ENCODE measurements at places on chromosomes 16 and 17.
A peak's percentile ranks its signal among the peaks of the same experiment; 100 is the strongest.

GRCh38 chr17:15744885-15745284 is 12.8 kb downstream of the TBC1D26 start:
- H3K27ac ChIP-seq = no peak overlapping the region
- no peaks in the 10 kb centered on the region for H3K27me3 ChIP-seq
- peaks cover 4% of the 10 kb centered on the region for H3K4me1 ChIP-seq
- no peak overlapping the region for H3K4me3 ChIP-seq

GRCh38 chr16:56450275-56450985 is 702 bp downstream of the NUDT21 start:
- H3K4me1 ChIP-seq = peaks cover 20% of the 10 kb centered on the region
- no peak for DNase-seq
- no peaks in the 10 kb centered on the region for H3K27me3 ChIP-seq
- H3K27ac ChIP-seq = peak overlapping the region; percentile 82
- H3K4me3 ChIP-seq = peak overlapping the region; percentile 87

DNA sequence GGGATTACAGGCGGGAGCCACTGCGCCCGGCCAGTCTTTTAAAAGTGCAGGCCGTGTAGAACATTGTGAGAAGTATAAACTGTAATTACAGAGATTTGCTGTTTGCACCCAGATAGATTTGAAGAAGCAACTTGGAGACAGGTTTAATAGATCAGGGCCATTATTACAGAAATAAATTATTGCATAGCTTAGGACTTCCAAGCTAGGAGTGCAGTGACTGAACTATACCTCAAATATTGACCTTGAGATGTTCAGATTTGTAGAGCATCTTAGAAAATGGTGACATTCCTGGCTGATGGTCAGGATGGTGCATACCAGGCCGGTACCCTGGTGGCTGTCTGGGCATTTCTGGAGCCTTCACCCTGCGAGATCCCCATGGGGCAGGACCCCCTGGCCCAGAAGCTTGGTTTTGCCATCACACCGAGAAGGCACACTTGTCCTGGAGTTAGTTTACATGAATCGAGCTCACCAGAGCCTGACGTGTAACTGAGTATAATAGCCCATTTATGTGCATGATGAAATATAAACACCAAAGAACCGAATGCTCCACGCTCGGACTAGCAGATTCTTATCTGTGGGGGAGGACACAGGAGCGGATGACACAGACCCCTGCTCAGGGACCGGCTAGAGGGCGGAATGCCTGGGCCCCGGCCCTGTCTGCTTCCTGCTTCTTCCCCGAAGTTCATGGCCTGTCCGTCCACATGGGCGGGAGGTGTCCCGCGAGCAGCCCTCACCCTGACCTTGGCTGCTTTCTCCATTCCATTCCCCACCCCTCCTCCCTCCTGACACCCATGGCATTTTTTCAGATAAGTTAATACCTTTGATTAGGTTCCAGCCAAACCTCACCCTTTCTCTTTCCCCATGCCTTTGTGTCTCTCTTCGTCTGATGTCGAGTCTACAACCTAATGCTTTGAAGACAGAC is 32.1 kb downstream of the CCDC40 start:
- H3K36me3 ChIP-seq = no peaks in the 10 kb centered on the region
- no peaks in the 10 kb centered on the region for H3K27me3 ChIP-seq
- no peak for DNase-seq
- peaks cover 11% of the 10 kb centered on the region for H3K4me1 ChIP-seq
- H3K4me3 ChIP-seq = no peak overlapping the region

- no peak for DNase-seq
- H3K4me1 ChIP-seq = peaks cover 64% of the 10 kb centered on the region
- no peak overlapping the region for H3K27ac ChIP-seq
- no peak overlapping the region for H3K4me3 ChIP-seq
- no peaks in the 10 kb centered on the region for H3K27me3 ChIP-seq
- H3K36me3 ChIP-seq = no peaks in the 10 kb centered on the region
Observed at GRCh38 chr16:66364959-66365306, 1.6 kb upstream of the CDH5 start.

DNA sequence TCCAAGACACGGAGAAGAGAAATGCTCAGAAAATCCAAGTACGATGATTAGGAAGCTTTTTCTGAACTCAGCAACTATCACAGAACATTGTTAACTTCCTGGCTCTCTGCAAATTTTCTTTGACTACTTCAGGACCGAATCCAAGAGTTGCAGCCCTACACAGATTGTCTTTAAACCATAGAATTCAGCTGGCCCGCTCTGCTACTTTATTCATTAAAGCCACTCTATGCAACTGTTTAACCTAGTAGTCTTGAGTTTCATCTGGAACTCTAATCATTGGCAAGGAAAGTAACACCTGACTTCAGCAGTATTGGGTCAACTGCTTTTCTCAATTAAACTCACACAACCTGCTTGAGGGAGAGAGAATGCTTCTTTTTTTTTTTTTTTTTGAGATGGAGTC is 210.1 kb downstream of the SLC39A11 start:
- H3K36me3 ChIP-seq = peaks cover 28% of the 10 kb centered on the region
- H3K4me1 ChIP-seq = no peaks in the 10 kb centered on the region
- no peak for DNase-seq
- H3K27ac ChIP-seq = no peak overlapping the region
- H3K4me3 ChIP-seq = no peak overlapping the region

DNA sequence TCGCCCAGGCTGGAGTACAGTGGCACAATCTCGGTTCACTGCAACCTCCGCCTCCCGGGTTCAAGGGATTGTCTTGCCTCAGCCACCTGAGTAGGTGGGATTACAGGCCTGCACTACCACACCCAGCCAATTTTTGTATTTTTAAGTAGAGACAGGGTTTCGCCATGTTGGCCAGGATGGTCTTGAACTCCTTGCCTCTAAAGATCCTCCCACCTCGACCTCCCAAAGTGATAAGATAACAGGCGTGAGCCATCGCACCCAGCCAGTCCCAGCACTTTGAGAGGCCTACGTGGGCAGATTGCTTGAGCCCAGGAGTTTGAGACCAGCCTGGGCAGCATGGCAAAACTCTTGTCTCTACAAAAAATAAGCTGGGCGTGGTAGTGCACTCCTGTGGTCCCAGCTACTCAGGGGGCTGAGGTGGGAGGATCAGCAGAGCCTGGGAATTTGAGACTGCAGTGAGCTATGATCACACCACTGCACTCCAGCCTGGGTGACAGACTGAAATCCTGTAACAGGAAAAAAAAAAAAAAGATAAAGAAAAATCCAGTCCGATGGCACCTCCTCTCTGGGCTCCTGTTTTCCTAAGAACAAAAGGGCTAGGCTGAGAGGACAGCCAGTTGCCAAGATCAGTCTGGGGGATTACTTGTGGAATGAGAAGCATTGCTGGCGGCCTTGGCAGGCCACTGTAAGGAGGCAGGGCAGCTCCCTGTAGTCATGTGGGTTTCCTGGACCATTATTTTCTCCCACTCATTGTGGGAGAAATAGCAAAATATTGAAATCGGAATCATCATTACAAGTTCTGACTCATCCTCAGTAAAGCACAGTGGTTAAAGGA is 3.0 kb upstream of the PIPOX start:
- H3K4me3 ChIP-seq = no peak overlapping the region
- no peak for DNase-seq
- peaks cover 31% of the 10 kb centered on the region for H3K27me3 ChIP-seq

DNA sequence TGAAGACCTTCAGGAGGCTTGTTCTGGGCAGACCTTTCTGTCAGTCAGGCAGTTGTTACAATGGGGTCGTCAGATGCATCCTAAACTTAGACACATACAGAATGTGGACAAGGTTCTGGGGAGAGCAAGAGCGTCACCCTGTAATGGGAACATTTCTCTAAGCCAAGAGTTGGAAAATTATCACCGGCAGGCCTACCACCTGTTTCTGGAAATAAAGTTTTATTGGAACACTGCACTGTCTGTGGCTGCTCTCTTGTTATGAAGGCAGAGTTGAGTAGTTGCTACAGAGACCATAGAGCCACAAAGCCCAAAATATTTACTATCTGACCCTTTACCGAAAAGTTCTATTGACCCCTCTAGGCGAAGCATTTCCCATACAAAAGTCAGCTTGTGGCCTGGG is 106.2 kb downstream of the CPPED1 start:
- H3K27me3 ChIP-seq = no peaks in the 10 kb centered on the region
- peaks cover 98% of the 10 kb centered on the region for H3K36me3 ChIP-seq
- no peak for DNase-seq

DNA sequence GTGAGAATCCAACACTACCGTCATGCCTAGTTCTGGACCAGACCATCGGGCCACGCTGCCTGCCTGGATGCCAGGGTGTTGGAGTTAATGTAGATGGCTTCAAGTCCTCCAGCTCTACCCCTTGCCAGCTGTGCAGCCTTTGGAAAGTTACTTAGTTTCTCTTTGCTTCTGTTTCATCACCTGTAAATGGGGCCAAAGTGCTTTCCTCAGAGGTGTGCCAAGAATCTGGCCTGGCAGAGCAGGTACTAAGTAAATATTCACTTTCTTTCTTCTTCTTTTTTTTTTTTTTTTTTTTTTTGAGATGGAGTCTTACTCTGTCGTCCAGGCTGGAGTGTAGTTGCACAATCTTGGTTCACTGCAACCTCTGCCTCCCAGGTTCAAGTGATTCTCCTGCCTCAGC is 159.5 kb upstream of the RPL38 start:
- DNase-seq = no peak
- H3K27me3 ChIP-seq = no peaks in the 10 kb centered on the region
- H3K27ac ChIP-seq = no peak overlapping the region
- H3K4me1 ChIP-seq = no peaks in the 10 kb centered on the region
- no peak overlapping the region for H3K4me3 ChIP-seq

DNA sequence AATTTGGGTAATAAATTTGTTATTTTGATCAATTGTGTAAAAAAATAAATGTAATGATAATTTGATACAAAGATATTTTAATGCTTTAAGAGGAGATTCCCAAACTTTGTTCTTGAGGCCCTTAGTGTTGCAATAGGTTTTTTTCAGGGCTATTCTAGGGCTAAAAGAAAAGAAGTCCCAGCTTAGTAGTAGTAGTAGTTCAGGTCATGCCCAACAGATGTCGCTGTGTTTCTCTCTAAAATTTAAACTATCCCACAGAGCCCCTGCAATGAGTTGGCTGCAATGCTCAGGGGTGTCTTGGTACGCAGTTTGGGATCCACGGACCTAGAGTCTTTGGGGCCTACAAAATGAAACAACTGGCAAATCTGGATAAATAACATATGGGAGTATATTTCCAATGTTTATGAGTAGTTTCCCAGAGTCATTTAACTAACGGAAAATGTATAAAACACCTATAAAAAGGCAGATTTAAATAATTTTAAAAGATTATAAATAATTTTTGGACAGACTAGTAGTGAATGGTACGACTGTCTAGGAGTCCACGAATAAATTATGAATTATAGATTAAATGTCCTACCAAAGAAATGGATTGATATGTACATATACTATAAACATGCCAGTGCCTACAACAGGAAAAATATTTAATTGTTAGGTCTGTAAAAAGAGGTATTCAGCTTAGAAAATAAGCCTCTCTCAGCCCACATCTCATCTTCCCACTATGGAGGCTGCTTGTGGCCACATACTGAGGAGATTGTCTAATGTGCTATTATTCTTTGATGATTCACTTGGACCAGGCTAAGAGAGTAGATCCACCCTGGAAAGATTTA is 228.5 kb upstream of the PMFBP1 start:
- DNase-seq = peak; percentile 45
- H3K27ac ChIP-seq = no peak overlapping the region
- no peaks in the 10 kb centered on the region for H3K27me3 ChIP-seq
- no peaks in the 10 kb centered on the region for H3K36me3 ChIP-seq

GRCh38 chr16:13909872-13910303 is 10.1 kb upstream of the ERCC4 start:
- no peaks in the 10 kb centered on the region for H3K36me3 ChIP-seq
- no peak overlapping the region for H3K4me3 ChIP-seq
- H3K27me3 ChIP-seq = peaks cover 2% of the 10 kb centered on the region
- no peak for DNase-seq
- H3K27ac ChIP-seq = no peak overlapping the region

GRCh38 chr17:48647103-48647962 is 21.2 kb upstream of the HOXB9 start:
- peaks cover 18% of the 10 kb centered on the region for H3K4me1 ChIP-seq
- peak overlapping the region; percentile 72 for H3K4me3 ChIP-seq
- DNase-seq = no peak

DNA sequence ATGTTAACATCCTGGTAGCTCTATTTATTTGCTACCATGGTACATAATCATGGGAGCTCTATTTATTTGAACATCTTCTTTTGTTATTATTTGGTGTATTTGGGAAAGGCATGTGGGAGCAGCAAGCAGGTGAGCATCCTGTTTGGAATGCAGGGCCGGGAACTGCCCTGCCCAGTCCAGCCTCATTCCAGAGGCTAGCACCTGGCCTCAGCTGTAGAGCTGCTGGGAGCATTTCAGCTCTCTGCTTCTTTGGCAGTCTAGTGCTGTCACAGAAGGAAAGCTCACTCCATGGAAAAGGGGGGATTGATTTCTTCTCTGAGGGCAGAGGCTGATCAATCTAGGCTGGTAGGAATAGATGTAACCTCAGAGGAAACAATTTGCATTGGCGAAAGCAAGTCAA is 112.5 kb downstream of the WWOX start:
- H3K4me3 ChIP-seq = no peak overlapping the region
- no peak overlapping the region for H3K27ac ChIP-seq
- no peaks in the 10 kb centered on the region for H3K4me1 ChIP-seq
- no peak for DNase-seq

DNA sequence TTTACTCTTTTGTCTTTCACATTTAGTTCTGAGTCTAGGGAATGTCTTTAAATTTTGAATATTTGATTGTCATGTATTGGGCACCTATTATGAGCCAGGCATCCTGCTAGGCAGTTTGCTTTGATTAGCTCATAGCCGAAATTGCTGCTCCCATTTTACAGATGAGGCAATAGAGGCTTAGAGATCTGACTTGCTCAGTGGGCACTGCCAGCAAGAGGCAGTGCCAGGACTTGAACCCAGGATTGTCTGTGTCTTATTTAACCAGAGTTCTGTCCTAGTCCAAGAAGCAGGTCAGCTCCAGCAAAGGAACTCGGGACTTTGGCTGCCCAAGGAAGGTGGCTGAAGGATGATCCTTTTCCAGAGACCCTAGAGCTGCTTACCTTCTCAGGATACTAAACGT is 24.5 kb downstream of the BEAN1 start:
- DNase-seq = no peak
- H3K27me3 ChIP-seq = no peaks in the 10 kb centered on the region

- no peaks in the 10 kb centered on the region for H3K36me3 ChIP-seq
- H3K4me3 ChIP-seq = no peak overlapping the region
- no peak for DNase-seq
- H3K4me1 ChIP-seq = no peaks in the 10 kb centered on the region
Observed at GRCh38 chr17:61600621-61601020, 9.6 kb upstream of the NACA2 start.

GRCh38 chr17:59361386-59361785 is 29.9 kb downstream of the YPEL2 start:
- H3K36me3 ChIP-seq = peaks cover 52% of the 10 kb centered on the region
- no peaks in the 10 kb centered on the region for H3K27me3 ChIP-seq
- peak; percentile 54 for DNase-seq
- no peak overlapping the region for H3K4me3 ChIP-seq
- H3K4me1 ChIP-seq = peaks cover 34% of the 10 kb centered on the region
